Smooth muscle cell of trachea (primary cell): ENCODE measurements at places on chromosomes 3 and 15. TPM values are rescaled to one million over a fixed set of nuclear protein-coding genes. Genes with fewer than 3 reads are reported as not detected.

RTP3 gene
- not detected in 2 replicates for total RNA-seq

RASGRP1 gene
- total RNA-seq, result under 0.01 TPM in 2 replicates

MYRIP gene
- 0.73 TPM in 1 of 2 replicates, not detected in the other for total RNA-seq

AGTR1 gene
- total RNA-seq, result 2.3 and 3.3 TPM in 2 replicates

PATL2 gene
- total RNA-seq, result 1.2 and 1.3 TPM in 2 replicates

ZNF774 gene
- total RNA-seq, result 1.5 and 1.9 TPM in 2 replicates

ATP10A gene
- total RNA-seq, result 3.5 and 5.8 TPM in 2 replicates

STXBP5L gene
- total RNA-seq, result under 0.01 TPM in 1 of 2 replicates, not detected in the other

CYP8B1 gene
- not detected in 2 replicates for total RNA-seq

MYZAP gene
- under 0.01 TPM in 1 of 2 replicates, not detected in the other for total RNA-seq

TNNC1 gene
- total RNA-seq, result 0.66 TPM in 1 of 2 replicates, not detected in the other

ADCY5 gene
- total RNA-seq, result 0.44 and 0.66 TPM in 2 replicates

FOXB1 gene
- total RNA-seq, result not detected in 2 replicates

SLC12A1 gene
- total RNA-seq, result not detected in 2 replicates

CAND2 gene
- 4.7 and 16.9 TPM in 2 replicates for total RNA-seq

STX19 gene
- not detected in 2 replicates for total RNA-seq

GOLGA6L1 gene
- not detected in 2 replicates for total RNA-seq

CATSPER2 gene
- total RNA-seq, result 0.50 and 3.1 TPM in 2 replicates

VGLL3 gene
- 25.7 and 55.6 TPM in 2 replicates for total RNA-seq

GOLGA6L2 gene
- total RNA-seq, result not detected in 2 replicates

C3orf22 gene
- total RNA-seq, result not detected in 2 replicates

GABRB3 gene
- total RNA-seq, result 1.8 and 3.3 TPM in 2 replicates

LARP6 gene
- total RNA-seq, result 69.6 and 110 TPM in 2 replicates

COX5A gene
- total RNA-seq, result 28.6 and 59.9 TPM in 2 replicates

TPRG1 gene
- 0.15 and 0.17 TPM in 2 replicates for total RNA-seq

ARID3B gene
- 1.0 and 1.5 TPM in 2 replicates for total RNA-seq

PTH1R gene
- 0.66 TPM in 1 of 2 replicates, not detected in the other for total RNA-seq

CAMK2N2 gene
- total RNA-seq, result not detected in 2 replicates

SNX4 gene
- 20.2 and 48.1 TPM in 2 replicates for total RNA-seq
